Effector CD4-positive, alpha-beta T cell (primary cell): ENCODE measurements at places on chromosomes 13 and 19.

GRCh38 chr13:49303533-49304252 is 56.0 kb downstream of the CDADC1 start:
- DNase-seq: no peak

DNA sequence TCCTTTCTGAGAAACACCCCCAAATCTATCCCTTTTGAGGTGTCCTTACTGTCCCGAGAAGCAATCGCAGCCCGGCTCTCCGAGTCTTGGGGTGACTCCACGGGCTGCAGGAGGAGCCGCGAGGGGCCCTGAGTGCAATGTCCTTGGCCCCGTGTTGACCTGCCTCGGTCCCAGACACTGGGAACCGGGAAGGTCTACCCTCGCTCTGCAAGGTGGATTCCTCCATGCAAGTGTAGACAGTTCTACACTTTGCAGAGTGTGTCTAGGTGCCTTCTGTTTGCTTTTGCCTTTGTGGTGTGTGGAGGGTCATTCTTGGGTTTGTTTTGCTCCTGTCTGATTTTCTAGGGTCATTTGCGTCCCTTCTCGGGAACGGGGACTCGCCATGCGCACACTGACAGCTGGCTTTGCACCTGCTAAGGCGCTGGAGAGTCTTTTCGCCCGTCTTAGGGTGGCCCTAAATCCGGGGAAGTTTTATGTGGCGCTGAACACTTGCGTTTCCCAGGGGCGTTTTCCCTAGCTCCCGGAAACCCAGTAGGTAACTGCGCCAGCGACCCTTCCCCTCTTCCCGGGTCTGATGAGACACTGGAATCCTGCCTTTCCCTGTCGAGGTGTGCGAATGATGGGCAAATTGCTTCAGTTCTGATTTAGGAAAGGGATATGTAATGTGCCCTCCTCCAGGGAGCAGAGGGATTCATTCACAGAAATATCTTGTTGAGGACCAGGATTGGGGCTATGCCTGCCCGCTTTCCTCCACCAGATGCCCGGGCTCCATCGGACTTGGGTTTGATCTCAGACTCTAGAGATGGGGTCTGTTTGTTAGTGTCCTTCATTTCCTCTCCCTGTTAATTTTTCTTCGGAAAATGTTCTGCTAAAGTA is 755 bp downstream of the SERTM1 start:
- DNase-seq: no peak

- no peak for DNase-seq
These were observed 1730.1 kb upstream of the PRR20A start for GRCh38 chr13:55410398-55411330.

- DNase-seq: no peak
These were observed 46.4 kb downstream of the KPNA3 start for GRCh38 chr13:49746111-49746510.

DNA sequence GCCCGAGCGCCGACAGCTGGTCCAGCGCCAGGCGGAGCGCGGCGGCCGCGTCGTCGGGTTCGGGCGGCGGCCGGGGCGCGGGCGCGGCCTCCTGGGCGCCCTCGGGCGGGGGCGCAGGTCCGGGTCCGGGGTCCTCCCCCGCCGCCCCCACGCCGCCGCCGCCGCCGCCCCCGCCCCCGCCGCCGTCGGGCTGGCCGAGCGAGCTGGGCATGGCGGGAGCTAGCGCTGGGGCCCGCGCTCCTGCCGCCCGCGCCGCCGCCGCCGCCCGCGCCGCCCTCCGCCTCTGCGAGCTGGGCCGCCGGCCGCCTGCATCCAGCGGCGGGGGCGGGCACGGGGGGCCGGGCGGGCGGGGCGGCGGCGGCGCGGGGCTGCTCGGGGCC is 287 bp downstream of the MEX3D start:
- no peak for DNase-seq

GRCh38 chr13:114128624-114129522 is 3.5 kb downstream of the RASA3 start:
- peak; percentile 86 for DNase-seq

DNA sequence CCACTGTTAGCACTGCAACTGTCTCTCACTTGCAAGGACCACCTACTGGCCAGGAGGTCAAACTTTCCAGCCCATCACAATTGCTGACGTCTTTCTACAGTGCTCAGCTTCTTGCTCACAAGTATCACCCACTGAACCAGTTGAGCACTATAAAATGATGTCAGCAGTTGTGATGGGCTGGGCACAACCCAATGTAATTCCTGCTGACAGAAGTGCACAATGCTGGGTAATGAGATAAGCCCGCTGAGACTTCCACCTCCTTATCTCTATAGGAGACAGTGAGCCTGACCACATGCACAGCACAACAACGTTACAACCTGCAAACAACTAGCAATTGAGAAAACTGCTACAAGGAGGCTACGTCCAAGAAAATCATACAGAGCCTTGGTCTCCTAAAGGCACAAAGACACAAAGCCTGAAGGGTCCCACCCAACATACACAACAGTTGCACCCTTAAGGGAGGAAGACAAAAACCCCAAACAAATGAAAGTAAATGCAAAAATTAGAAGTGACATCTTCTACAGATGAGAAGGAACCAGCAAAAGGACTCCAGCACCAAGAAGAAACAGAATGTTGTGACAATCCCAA is 273.2 kb downstream of the LIG4 start:
- DNase-seq: no peak

- no peak for DNase-seq
These were observed 328.1 kb downstream of the SLITRK5 start for GRCh38 chr13:87999240-87999700.

DNA sequence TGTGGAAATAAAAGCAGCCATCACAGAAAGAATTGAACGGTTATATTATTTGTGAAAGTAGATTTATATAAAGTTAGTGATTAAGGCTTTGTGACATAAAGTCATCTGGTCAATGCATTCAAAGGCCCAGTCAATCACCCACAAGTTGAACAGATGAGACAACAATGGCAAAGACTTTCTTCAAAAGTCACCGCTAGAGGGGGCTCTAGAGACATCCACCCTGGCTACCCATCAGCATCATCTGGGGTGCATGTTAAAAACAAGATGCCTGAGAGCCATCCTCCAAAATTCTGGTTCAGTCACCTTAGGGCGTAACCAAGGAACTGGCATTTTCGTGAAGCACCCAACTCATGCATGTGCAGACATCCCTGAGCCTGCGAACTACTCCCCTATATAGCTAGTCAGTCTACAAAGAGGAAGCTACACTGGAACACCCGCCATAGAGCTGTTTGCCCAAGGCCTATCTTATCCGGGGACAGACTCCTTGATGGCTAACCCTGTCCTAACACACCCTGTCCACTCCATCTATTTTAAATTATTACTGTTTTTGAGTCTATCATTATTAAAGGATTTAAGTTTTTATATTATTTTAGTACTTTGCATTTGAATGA is 970.5 kb downstream of the UQCRFS1 start:
- no peak for DNase-seq

- DNase-seq: no peak
These were observed at the start of gene HRC for GRCh38 chr19:49155005-49155819. TSS of gene HRC (minus strand) at chr19:49155396. CDS start at chr19:49155237, 159 bp downstream.

DNA sequence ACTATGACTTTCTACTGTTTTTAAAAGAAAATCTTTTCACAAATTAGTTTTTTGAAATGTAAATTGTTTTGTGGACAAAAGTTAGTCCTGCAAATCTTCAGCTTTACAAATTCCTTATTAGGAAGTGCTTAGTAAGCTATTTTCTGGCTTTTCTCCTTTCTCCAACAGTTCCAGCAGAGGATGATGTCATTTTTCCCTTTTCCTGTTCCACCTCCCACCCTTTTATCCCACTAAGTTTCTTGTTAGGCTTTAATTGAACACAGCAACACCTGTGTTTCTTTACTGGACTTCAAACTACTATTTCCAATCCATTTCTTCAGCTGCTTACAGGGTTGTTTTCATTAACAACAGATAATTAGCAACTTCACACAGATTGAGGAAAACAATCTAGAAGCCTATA is 389.2 kb downstream of the NDFIP2 start:
- DNase-seq: no peak

GRCh38 chr19:17719730-17720400 is 585 bp downstream of the MAP1S start:
- DNase-seq: no peak

- peak; percentile 56 for DNase-seq
These were observed 43.1 kb downstream of the CYP4F22 start for GRCh38 chr19:15551293-15552004.

DNA sequence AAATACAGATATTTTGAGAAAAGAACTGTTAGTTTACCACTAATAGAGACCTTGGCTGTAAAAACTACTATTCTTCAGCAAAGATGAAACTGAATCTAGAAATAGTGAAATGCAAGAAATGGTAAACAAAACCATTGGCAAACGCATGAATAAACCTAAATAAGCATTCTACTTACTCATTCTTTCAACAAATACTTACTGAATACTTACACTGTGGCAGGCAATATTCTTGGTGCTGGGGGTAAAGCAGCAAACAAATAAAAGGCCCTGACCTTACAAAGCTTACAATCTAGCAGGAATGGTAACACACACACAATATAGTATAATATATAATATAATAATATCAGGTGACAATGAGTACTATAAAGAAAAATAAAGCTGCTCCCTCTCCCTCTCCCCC is 38.7 kb downstream of the KATNAL1 start:
- no peak for DNase-seq

DNA sequence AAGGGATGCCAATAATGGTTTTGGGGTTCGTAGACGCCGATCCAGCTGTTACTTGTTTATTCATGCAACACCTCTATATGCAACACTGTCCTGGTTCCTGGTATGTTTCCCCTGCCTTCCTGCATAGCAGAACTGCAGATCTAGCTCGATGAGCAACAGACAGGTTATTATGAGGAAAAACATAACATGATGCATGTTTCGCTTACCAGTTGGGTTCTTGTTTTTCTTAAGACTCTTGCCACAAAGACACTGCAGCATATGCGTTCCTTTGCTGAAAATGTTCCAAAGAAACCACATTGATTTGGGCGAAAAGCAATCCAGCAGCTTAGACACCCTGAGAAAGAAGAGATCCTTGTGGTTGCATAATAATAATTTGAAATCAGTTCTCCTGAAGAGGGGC is 583 bp downstream of the FGF14 start:
- no peak for DNase-seq

- no peak for DNase-seq
These were observed 9.4 kb upstream of the CACNG6 start for GRCh38 chr19:53982001-53982451.

DNA sequence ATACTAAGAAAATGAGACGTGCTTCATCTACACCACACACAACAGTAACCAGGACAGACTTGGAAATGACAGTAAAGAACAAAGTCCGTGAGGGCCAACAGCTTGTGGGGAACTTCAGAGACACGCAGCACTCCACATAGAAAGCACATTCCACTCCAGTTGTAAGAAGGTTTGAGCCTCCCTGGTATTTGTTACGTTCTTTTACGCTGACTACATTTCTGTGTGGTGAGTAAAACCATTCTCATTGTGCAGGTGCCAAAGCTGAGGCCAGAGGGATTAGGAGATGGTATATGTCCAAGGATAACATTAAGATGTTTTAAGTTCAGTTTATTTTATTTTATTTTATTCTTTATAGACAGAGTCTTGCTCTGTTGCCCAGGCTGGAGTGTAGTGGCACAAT is 1189.9 kb downstream of the UQCRFS1 start:
- DNase-seq: no peak

DNA sequence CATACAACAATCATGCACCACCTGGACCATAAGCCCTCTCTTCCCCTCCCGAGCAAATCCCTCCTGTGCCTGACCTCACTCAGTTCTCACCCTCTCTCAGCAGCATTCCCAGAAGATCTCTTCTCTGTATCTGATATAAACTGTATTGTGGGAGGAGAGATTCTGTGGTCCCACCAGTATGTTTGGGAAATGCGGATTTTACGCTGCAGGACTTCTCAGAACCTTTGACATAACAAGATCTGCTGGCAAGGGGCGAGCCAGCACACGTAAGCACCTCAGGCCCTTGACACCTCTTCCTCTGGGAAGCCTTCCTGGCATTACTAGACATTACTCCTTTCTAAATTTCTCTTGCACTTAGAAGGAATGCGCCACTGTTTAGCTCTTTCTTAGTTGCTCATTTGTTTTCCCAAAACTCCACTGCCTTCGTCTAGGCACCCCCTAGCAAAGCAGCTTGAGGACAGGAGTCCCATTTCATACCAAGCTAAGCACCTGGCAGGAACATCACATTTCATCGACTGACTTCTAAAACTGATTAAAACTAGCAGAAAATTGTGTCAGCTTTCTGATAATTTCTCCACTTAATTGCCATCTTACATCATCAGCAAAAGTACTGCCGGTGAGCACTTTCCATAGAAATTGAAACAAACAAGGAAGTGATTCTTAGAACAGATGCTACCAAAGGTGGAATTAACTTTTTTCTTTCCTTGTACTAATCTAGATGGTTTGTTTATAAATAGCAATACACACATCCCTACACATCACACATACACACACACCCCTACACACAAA is 63.2 kb downstream of the CCDC70 start:
- DNase-seq: no peak

DNA sequence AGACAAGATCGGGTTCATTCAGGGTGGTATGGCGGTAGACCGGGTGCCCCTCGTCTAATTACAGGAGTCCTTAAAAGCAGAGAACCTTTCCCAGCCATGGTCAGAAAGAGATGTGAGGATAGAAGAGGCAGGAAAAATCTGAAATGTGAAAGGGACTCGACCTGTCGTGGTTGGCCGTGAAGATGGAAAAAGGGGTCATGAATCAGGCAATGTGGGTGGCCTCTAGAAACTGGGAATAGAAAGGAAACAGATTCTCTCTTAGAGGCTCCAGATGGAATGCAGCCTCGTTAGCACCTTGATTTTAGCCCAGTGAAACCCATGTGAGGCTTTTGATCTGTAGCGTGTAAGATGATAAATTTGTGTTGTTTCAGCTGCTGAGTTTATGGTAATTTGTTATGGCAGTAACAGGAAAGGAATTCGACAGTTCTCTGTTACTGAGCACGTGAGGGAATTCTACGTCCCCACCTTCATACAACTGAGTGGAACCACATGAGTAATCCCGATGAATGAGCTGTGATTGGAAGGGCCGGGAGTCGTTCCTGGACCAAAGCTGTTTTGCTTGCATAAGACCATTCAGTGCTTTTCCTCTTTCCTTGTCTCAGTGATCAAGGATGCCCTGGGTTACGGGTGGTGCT is 11.0 kb upstream of the CA11 start:
- no peak for DNase-seq

DNA sequence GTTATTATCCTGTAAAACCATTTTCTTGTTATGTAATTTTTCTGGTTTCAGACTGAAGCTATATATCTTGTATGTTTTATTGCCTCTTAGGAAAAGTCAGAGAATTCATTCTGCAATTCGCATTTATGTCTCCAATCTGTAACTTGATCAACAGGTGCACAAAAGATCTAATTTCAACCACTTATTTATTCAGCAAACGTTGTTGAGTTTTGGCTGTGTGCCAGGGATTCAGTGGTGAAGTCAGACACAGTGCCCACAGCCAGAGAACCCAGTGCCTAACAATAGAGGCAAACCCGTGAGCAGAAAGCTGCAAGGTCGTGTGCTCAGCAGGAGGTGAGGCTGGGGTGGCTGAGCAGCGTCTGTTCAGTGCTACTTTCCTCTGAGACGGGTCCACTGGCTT is 119.5 kb upstream of the MCF2L start:
- DNase-seq: no peak

DNA sequence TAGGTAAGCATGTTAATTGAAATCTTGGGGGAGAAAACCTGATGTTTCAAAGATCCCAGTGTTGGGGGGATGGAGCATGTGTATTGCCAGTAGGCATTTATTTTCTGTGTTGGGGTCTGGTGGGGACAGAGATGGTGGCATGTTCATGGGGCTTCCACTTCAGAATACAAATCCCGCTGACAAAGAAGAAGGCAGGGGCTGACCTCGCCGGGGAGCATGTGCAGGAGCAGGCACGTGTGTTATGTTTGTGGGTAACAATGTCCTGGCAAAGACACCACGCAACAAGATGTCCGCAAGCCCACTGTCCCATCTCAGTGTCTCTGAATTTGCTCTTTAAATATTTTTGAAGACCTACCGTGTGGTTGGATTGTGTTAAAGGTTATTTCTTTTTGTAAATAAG is 164.5 kb downstream of the TEX29 start:
- no peak for DNase-seq
